Brain (organoid and tissue), 16 donors: ENCODE measurements at places on chromosomes 5 and 9.

DNA sequence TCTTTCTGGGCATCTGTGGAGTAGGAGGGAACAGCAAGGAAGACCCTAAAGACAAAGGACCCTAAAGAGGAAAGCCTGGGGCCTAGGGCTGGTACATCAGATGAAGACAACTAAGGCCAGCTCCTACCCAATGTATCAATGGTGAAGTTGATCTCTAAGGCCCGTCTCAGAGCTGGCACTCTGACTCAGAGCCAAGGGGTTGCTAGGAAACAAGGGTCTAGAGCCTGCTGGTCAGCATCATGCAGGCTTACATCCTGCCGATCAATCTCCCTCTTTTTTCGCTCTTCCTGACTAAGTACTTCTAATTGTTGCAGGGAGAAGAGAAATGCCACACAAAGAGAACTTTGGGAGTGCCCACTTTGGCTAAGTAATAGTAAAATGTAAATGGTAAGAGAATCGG is 26.2 kb downstream of the TRIM32 start:
- DNase-seq: peak; percentile 68

- peak; percentile 87 for DNase-seq
Observed at GRCh38 chr9:17462869-17463464, 115.9 kb upstream of the SH3GL2 start.

- no peak for DNase-seq
Observed at GRCh38 chr5:168773226-168773625, 194.1 kb upstream of the PANK3 start.

- DNase-seq: no peak
Observed at GRCh38 chr5:81724571-81724970, 26.3 kb downstream of the SSBP2 start.

DNA sequence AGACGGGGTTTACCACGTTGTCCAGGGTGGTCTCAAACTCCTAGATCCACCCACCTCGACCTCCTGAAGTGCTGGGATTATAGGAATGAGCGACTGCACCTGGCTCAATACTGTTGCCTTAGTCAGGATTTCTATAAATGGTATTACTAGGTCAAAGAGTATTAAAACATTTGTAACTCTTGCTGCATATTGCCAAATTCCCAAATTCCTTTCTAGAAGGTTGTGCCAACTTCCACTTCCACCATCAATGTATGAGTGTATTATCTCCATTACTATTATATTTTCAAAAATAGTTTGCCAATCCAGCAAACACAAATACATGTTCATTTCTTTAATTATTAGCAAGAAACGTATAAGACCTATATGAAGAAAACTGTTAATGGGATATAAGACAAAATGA is 10.6 kb downstream of the PTGR1 start:
- no peak for DNase-seq

- peak; percentile 80 for DNase-seq
Observed at GRCh38 chr5:56803025-56803424, 12.3 kb upstream of the MAP3K1 start.

- DNase-seq: no peak
Observed at GRCh38 chr5:91269198-91269597, 113.9 kb downstream of the ARRDC3 start.

GRCh38 chr5:90792725-90793124 is 234.1 kb downstream of the ADGRV1 start:
- DNase-seq: no peak

DNA sequence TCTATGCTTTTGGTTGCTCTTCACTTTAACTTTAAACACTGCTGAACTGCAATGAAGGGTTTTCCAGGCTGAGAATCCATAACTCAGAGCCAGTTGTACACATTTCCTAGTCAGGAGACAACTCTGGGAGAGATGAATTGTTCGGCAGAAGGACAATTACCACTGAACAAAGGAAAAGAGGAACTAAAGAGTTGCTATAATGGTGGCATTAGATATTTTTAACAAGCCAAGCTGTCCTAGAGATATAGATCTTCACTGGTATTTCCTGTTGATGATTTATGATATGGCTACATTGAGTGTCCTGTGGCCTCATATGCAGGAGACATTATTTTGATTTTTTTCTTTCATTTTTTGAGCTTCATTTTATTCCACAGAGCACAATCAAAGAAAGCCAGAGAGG is 219.1 kb upstream of the PCSK5 start:
- no peak for DNase-seq

GRCh38 chr9:17996728-17997127 is 417.9 kb downstream of the SH3GL2 start:
- no peak for DNase-seq

DNA sequence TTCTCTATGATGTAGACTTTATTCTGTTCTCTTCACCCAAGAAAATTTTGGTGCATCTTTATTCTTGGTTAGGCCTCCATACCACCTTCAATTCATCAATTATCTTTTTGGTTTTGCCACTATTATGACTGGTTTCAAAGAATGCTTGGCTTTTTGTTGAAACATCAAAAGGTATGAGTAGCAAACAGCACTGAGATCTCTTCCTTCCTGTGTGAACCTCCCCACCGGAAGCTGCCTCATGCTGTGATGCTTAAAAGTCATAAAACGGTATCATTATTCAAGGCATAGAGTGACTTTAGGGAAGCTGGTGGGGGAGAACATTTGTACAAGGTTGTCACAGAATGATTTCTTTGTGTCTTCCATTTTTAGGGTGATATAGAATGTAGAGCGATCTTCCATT is 70.6 kb downstream of the IQGAP2 start:
- DNase-seq: no peak

- DNase-seq: peak; percentile 18
Observed at GRCh38 chr9:19102181-19102630, 498 bp downstream of the HAUS6 start.

DNA sequence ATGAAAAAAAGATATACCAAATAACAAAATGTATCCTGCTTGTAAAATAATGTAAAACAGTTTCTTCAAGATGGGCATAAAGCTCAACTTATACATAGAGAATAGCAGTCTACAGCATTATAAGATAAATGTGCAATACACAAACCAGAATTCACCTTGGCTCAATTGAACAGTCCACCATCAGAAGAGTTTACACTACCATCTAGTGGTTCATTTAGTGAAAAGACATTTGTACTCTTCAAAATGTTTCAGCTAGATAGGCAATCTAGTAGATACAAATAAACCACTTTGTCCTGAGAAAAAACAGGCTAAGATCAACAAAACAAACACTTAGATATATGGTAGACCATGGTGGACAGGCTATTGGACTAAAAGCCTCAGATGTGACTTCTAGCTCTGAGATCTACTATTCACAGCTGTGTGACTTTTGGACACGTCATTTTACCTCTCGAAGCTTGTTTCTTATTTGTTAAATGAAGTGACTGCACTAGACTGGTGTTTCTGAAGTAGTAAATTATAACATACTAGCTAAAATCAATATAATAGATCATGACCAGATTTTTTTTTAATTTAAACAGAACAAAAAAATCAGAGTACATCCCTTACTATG is 22.1 kb upstream of the TPD52L3 start:
- DNase-seq: peak; percentile 77

DNA sequence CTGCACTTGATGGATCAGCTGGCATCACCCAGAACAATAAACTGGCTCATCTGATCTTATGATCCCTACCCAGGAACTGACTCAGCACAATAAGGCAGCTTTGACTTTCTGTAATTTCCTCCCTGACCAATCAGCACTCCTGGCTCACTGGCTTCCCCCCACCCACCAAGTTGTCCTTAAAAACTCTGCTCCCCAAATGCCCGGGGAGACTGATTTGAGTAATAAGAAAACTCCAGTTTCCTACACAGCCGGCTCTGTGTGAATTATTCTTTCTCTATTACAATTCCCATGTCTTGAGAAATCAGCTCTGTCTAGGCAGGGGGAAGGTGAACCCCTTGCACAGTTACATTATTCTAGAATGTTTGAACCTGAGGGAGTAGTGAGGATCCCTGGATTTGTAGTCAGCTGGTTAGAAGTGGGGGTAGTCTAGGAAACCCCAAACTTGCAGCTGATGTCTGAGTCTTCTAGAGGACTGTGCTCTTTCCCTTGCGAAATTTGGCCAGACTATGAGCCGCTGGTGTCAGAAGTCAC is 111.7 kb upstream of the NEK6 start:
- DNase-seq: no peak

- no peak for DNase-seq
Observed at GRCh38 chr5:2591777-2592453, 159.6 kb downstream of the IRX2 start.

DNA sequence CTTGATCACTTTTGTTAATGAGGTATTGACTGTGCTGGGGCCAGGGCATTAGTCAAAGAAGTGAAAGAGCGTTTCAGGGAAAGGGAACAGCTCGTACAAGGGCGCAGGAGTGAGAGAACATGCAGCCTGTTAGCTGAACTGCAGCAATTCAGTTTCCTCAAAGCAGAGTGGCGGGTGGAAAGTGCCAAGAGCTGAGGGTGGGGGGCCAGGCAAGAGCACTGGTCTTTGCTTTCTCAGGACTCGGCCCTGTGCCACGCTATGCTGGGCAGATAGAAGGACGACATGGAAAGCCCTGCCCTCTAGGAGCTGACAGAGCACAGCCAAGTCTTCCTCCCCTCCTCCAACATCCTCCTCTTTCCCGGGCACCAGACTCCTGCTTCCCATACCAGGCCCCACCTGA is 304.8 kb downstream of the SPOCK1 start:
- DNase-seq: no peak

- DNase-seq: no peak
Observed at GRCh38 chr9:87712801-87713277, 13.1 kb upstream of the CTSL start.

DNA sequence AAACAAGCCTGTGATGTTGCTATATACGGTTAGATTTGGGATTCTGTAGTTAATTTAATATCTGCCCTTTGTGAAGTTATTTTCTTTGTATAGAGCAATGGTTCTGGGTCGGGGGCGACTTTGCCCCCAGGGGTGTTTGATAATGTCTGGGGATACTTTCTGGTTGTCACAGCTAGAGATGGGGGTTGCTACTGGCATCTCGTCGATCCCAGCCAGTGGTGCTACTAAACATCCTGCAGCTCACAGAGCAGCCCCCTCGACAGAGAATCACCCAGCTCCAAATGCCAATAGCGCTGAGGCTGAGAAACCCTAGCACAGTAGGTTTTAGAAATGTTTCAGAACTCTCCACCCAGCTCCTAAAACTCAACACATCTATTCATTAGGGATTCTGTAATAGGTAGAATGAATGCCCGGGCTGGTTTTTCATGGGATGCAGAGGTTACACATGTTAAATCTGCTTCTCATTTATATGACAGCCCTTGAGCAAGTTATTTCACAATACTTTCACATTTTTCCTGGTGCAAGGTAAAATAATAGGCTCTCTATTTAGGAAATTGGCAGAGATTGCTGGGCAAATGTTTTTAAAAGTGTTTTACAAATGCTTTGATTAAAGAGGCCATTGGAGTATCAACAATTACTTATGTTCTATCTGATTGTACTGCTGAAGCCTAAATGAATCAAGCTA is 75.2 kb upstream of the CTSL start:
- no peak for DNase-seq

GRCh38 chr9:114798780-114799427 is 6.9 kb downstream of the TNFSF15 start:
- DNase-seq: no peak

- peak; percentile 59 for DNase-seq
Observed at GRCh38 chr9:935348-935965, 41.0 kb upstream of the DMRT3 start.

DNA sequence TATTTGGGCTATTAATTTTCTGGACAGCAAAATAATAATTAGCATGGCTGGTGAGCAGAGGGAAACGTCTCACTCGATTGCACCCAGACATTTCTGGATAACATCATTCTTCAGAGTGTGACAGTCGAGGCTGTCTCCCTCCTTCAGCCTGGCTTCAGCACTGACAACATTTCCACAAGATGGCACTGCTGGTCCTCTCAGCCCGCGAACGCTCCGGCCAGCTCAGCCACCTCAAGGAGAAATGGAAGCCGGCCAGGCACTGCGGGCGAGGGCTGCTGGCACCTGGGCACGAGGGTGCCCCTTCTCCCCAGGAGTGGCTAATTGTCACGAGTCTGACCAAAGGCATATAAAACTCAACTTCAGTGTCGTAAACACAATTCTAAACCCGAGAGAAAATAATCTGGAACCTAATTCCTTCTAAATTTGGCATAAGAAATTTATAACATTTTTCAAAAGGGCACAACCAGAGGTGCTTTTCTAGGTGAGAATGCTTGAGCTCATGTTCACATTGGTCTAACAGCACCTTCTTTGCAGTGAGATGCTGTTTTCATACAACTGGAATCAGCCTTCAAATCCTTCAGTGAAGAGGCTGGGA is 65.9 kb downstream of the DAP start:
- peak; percentile 91 for DNase-seq

GRCh38 chr9:114487607-114488300 is 17.5 kb downstream of the WHRN start:
- no peak for DNase-seq

- no peak for DNase-seq
Observed at GRCh38 chr9:136179761-136180160, 25.2 kb downstream of the LHX3 start.

DNA sequence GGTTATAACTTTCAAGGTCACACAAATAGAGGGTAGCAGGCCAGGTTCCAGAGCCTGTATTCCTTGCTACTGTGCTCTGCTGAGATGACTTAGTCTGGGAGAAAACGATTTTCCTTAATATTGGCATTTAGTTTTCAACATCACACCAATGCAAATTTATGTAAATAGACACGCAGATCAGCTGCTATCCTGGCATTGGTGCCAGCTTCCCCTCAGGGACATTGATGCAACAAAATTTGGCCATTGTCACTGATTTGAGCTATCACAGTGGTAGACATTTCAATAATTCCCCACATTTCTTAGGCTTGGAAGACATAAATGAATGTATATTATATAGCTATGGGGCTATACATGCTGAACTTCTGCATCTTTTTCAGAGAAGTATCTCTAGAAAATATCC is 71.6 kb upstream of the ASTN2 start:
- DNase-seq: no peak

- DNase-seq: peak; percentile 77
Observed at GRCh38 chr5:36441280-36441679, 139.6 kb upstream of the RANBP3L start.
